Left forelimb (tissue), 1 donor: ENCODE measurements at places on chromosomes 1 and 21.

GRCh38 chr21:15057285-15057684 lies 7.5 kb downstream of the NRIP1 start:
- DNase-seq, result no peak

- DNase-seq, result no peak
Observed at GRCh38 chr1:163163163-163163562, 39.6 kb downstream of the RGS5 start.

- no peak for DNase-seq
Observed at GRCh38 chr1:19154876-19155275, 55.2 kb downstream of the UBR4 start.

DNA sequence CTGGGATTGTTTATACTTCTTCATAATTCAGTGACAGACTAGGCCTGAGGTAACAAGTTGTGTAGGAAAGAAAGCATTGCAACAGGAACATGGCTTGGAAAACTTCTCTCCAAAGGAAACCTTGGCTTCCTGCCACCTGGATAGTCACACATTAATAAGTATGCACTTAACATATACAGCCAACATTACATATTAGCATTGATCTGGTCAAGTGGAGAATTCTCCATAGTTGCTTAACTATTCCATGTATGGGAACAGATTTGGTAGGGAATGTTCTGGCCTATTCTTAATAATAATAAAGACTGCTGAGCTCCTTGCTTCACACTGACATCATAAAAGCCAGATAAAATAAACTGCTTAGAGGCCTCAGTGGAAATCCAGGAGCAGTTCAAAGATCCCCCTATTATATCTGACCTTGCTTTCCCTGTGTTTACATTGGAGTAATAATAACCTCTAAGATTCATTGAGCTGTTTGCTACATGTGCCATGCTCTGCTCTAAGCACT lies 27.2 kb upstream of the NFIA start:
- no peak for DNase-seq

- peak; percentile 44 for DNase-seq
Observed at GRCh38 chr1:31783846-31784245, 19.7 kb upstream of the ADGRB2 start.

DNA sequence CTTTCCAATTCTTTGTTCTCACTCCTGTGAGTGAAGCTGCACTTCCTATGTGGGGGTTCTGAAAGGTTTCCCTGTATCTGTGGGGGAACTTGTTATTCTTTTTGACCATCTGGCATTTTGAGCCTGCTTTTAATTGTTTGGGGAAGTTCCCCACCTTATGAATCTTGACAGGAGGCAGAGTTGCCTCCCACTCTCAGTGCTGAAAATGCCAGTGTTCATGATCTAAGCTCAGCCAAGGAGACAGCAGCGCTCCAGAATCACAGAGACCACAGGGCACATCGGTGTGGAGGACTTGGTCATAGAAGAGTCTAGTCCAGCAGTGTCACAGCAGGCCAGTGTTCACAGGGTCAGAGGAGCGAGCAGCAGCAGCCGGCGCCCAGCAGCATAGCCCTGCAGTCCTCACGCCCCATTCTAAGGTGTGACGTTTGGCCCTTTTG lies 63.8 kb upstream of the PRDX6 start:
- DNase-seq, result no peak

- no peak for DNase-seq
Observed at GRCh38 chr1:213519098-213519497, 468.1 kb downstream of the RPS6KC1 start.

GRCh38 chr21:44329971-44330681 lies 9.1 kb downstream of the CFAP410 start:
- DNase-seq, result no peak

- DNase-seq, result peak; percentile 57
Observed at GRCh38 chr1:227543283-227544066, 19.9 kb upstream of the ZNF678 start.

DNA sequence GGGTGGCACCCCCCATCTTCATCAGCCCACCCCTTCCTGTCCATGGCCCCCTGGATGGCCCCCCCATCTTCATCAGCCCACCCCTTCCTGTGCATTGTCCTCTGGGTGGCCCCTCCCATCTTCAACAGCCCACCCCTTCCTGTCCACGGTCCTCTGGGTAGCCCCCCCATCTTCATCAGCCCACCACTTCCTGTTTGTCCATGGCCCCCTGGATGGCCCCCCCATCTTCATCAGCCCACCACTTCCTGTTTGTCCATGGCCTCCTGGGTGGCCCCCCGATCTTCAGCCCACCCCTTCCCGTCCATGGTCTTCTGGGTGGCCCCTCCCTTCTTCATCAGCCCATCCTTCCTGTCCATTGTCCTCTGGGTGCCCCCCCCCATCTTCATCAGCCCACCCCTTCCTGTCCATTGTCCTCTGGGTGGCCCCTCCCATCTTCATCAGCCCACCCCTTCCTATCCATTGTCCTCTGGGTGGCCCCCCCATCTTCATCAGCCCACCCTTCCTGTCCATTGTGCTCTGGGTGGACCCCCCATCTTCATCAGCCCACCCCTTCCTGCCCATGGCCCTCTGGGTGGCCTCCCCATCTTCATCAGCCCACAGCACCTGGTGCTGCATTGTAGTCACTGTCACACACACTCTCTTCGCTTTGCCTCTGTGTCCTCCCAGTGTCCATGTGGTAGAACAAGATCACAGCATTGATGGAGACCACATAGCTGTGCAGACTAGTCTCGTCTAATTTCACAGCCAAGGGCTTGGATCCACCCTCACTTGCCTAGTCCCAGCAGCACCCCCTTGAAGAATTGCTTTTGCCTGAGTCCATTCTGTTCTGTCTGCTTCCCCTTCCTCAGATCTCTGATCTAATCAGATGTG lies 95.9 kb downstream of the PCBP3 start:
- no peak for DNase-seq

- no peak for DNase-seq
Observed at GRCh38 chr1:203052601-203053000, 26.3 kb downstream of the PPFIA4 start.

- DNase-seq, result no peak
Observed at GRCh38 chr1:178485541-178485981, 11.2 kb downstream of the CLEC20A start.

DNA sequence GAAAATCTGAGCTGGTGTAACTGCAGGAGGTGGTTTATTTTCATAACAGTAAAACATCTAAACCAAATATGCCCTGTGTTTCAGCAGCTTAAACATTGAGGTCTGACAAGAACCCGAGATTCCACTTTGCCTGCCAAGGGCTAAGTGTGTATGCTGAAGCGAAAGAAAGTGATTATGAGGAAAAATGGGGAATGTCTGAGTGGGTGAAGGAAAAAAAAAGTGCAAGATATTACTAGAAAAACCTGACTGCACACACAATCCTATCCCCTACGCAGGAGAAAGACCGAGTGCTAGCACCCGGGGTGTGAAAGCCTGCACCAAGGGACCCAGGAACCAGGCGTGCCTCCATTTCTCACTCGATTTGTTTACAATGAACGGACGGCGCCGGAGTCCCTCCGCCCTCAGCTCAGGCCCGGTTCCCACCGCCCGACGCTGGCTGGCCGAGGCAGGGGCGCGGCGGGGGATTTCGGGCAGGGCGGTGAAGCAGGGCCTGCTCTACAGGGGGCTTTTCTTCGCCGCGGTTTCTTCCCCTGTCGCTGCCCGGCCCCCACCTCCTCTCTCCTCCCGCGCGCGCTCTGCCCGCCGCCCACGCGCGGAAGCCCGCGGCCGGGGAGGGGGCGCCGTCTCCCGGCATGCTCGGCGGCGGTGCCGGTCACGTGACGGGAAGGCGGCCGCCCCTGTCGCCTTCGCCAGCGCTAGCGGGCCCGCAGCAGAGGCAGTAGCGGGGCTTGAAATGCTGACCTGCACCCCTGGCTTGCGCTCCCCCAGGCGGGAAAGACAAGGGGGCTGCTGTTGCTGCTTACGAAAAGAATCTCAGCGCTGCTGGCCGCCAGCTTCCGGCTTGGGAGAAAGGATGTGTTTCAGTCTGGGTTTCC lies 35.9 kb downstream of the ITPKB start:
- peak; percentile 90 for DNase-seq

GRCh38 chr1:98989556-98989907 lies 15.1 kb downstream of the PLPPR5 start:
- no peak for DNase-seq

- no peak for DNase-seq
Observed at GRCh38 chr1:67118191-67118590, 16.6 kb downstream of the C1orf141 start.

GRCh38 chr1:28537457-28538199 lies 15.3 kb upstream of the TRNAU1AP start:
- DNase-seq, result no peak

GRCh38 chr1:185373813-185374529 lies 56.9 kb upstream of the IVNS1ABP start:
- no peak for DNase-seq

GRCh38 chr21:41965461-41966013 lies 11.7 kb upstream of the C2CD2 start:
- peak; percentile 51 for DNase-seq

GRCh38 chr1:173052681-173053196 lies 2.0 kb upstream of the TNFSF18 start:
- no peak for DNase-seq

- DNase-seq, result no peak
Observed at GRCh38 chr1:206787891-206788290, 15.6 kb upstream of the IL10 start.

DNA sequence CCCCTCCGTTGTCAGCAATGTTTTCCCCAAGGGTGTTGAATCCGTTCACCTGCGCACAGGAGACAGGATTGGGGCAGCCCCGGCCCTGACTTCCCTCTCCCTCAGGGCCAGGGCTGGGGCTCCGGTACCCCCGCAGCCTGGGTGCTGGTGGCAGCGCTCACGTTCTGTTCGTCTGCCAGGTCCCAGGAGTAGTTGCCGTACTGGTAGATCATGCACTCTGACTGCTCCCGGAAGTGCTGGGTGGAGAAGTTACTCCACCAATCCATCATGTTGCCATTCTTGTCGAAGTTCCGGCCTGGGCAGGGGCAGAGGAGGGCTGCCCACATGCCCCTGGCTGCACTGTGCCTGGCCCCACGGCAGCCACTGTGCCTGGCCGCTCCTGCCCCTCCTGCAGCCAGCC lies 6.1 kb downstream of the PRXL2B start:
- peak; percentile 17 for DNase-seq

- no peak for DNase-seq
Observed at GRCh38 chr1:206081856-206082255, 28.9 kb downstream of the RHEX start.

DNA sequence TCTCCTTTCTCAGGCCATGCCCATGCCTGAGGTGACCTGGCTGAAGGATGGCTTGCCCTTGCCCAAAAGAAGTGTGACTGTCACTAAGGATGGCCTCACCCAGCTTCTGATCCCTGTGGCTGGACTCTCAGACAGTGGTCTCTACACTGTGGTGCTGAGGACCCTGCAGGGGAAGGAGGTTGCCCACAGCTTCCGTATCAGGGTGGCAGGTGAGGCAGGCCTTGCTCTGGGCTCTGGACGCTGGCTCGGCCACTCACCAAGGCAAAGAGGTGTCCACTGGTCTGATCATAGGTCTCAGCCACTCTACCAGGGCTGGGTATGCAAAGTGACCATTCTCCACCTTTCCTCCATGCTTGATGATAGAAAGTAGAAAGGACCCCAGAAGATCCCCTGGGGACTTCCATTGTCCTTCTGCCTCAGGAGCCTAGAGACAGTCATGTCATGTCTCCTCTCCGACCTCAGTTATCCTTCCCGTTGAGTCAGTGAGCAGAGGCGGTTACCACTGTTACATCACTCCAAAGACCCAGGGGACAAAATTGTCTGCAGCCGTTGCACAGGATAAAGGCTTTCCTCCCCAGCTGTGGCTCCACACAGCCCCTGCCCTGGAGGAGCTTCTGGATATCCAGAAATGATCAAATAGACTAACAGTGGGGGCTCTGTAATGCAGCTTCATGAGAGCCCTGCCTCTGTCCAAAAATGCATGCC lies 34.2 kb downstream of the IGFN1 start:
- no peak for DNase-seq

DNA sequence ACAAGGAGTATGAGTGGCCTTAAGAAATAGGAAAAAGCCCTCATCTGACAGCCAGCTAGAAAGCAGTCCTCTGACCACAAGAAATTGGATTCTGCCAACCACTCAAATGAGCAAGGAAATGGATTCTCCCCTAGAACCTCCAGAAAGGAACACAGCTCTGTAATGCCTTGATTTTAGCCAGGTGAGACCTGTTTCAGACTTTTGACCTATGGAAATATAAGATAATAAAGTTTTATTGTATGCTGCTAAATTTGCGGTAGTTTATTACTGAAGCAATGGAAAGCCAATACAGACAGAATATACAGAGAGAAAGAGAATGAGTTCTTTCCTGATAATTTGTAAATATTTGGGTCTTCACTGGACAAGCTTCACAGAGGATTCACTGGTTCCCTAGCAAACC lies 28.8 kb upstream of the SELE start:
- no peak for DNase-seq

DNA sequence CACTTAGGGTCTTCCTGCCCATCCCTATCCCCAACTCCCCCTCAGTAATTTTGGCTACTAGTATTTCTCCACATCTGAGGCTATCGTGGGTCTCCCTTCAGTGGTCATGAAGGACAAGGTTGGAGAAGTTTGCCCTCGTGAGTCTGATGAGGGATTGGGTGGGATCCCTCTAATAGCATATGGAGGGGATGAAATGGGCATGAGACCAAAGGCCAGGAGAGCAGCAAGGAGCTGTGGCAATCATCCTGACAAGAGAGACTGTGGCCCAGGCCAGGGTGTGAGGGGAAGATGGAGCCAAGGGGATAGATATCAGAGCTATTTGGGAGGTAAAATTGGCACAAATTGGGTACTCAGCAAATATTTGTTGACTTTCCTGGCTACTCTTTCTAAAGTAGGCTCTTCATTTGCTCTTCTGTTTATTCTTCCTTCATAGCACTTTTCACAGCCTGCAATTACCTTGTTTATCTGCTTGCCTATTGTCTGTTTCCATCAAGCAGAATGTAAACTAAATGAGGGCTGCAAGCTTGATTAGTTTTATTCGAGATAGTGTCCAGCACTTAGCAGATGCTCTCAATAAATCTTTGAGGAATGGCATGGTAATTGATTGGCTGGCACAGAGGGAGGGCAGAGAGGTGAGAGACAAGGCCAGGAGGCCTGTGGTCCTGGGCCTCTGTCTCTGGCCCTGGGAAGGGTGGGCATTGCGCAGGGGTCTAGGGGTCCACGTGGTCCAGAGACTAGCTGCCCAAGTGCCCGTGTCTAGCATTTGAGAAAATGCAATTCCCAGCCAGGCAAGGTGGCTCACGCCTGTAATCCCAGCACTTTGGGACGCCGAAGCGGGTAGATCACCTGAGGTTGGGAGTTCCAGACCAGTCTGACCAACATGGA lies 1.5 kb upstream of the PLK3 start:
- no peak for DNase-seq

DNA sequence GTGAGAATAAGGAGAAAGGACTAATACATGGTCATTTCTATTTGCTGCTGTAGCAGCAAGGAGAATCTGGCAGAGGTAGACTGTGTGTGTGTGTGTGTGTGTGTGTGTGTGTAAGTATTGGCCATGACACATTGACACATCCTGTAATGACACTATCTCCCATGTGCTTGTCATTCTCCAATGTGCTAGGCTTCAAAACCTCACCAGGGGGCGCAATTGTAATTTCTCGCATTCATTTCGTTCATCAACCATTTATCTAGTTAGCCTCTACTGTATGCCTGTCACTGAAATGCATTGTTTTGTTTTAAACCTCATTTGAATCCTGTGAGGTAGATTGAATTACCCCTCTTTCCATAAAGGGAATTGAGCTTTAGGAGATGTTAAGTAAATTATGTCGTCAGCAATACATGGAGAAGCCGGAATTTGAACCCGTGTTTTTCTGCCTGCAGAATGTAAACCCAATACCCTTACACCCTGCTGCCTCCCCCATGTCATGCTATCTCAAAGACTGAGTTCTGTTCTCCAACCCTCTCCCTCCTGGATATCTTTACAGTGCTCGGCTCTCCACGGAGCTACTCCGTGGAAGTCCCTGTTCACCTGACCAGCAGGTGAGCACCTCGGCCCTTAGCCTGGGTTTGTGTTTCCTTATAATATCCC lies 100.8 kb downstream of the UCK2 start:
- DNase-seq, result no peak
